ENCODE measurements at places on chromosomes 3 and 15. TPM values are rescaled to one million over a fixed set of nuclear protein-coding genes. Genes with fewer than 3 reads are reported as not detected.

GRCh38 chr3:36416599-36416998 is 36.3 kb downstream of the STAC start:
- DNase-seq = no peak

Gene EOMES
- 0.76 TPM for total RNA-seq

Gene P2RY14
- total RNA-seq = not detected

GRCh38 chr15:66110864-66111263 is 142.7 kb downstream of the MEGF11 start:
- DNase-seq = no peak

Gene CATSPER2
- total RNA-seq = 2.5 TPM

GRCh38 chr3:185961675-185962232 is 23.9 kb upstream of the TRA2B start:
- DNase-seq = no peak

GRCh38 chr3:47108546-47108945 is 55.4 kb downstream of the SETD2 start:
- DNase-seq = no peak

DNA sequence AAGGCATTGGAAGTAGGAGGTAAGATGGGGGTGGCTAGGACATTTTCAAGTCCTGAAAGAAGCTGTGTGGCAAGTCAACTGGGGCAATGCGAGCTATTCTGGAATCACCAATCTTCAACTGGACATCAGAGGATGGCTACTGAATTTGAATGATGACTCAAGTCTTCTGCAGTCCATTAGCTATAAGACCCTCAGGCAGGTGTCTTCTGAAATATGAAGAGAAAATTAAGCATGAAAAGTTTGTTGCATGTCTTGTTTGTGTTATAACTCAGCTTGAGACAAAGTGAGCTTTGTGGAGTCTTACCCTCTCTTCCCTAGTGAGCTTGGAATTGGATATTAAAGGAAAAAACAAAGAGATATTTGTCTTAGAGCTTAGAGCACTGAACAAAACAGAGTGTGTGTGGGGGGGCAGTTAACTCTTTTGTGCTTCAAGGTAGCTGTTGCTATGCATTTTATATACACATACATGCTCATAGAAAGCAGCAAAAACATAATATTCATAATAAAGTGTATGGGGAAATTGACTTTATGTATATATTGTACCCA is 979.1 kb downstream of the MCTP2 start:
- DNase-seq = no peak

Gene CRBN
- 23.2 TPM for total RNA-seq

DNA sequence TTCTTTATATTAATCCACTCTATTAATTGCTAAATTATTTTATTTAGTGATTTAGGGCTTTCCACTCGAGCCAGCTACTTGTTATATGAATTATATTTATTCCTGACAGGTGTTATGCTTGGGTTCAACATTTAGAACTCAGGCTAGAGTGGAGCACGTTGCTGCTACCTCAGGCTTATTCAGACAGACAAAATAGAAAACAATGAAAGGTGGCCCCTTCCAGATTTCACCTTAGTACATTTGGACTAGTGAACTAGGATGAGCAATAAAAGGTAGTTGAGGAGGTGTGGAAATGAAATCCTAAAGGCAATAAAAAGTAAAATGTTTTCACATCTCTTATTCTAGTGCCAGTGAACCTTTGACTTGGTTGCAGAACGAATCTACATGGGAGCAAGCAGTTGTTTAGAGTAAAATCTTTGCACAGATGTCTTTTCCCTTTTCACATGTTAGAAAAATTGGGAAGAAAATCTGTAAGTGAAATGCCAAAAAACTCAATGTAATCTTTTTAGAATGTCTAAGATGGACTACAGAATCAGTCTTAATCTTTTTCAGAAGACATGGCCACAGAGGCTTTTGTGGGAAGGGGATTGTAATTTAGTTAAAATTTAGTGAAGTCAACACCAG is 63.8 kb downstream of the AKAP13 start:
- DNase-seq = no peak

- no peak for DNase-seq
Observed at GRCh38 chr15:57736591-57736990, 30.1 kb downstream of the POLR2M start.

Gene MYO5A
- 33.3 TPM for total RNA-seq

DNA sequence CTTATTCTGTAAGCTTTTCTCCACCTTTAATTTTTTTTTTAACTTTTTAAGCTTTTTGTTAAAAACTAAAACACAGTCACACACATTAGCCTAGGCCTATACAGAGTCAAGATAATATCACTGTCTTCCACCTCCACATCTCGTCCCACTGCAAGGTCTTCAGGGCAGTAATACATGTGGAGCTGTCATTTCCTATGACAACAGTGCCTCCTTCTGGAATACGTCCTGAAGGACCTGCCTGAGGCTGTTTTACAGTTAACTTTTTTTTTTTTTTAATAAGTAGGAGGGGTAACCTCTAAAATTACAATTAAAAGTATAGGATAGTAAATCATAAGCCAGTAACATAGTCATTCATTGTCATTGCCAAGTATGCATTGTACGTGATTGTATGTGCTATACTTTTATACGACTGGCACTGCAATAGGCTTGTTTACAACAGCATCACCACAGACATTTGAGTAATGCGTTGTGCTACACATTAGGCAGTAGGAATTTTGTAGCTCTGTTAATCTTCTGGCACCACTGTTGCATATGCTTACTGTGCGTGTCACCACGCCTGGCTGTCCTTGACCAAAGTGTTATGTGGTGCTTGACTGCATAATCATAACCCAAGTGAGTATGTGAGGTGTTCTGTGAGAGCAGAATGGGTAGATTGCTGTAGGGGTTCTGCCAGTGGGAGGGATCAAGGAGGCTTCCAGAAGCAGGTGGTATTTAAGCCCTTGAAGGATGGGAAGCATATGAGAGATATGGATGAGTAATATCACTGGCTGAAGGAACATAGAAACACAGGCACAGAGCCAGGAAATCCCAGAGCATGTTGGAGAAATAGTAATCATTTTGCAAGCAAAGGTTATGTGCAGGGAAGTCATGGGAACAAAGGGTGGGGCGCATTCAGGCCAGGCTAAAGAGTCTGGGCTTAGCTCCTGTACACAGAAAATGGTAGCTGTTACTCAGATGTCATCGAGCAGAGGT is 18.3 kb downstream of the FBXO22 start:
- DNase-seq = peak; percentile 28

Gene BTBD1
- total RNA-seq = 34.2 TPM

DNA sequence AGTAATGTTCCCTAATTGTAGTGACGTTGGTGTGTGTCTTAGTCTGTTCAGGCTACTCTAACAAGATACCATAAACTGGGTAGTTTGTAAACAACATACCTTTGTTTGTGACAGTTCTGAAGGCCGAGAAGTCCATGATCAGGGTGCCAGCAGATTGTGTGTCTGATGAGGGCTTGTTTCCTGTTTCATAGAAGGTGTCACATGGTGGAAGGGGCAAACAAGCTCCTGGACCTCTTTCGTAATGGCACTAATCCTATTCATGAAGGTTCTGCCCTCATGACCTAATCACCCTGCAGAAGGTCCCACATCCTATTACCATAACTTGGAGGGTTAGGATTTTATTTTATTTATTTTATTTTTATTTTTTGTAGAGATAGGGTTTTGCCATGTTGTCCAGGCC is 11.1 kb downstream of the ATXN7 start:
- no peak for DNase-seq

- no peak for DNase-seq
Observed at GRCh38 chr15:87287156-87287555, 969.4 kb downstream of the NTRK3 start.

Gene PARL
- 74.3 TPM for total RNA-seq

GRCh38 chr15:99621767-99622166 is 56.0 kb downstream of the MEF2A start:
- DNase-seq = no peak

- no peak for DNase-seq
Observed at GRCh38 chr3:188937389-188937788, 234.4 kb upstream of the TPRG1 start.

GRCh38 chr3:48595526-48596121 is 495 bp upstream of the COL7A1 start:
- peak; percentile 35 for DNase-seq

DNA sequence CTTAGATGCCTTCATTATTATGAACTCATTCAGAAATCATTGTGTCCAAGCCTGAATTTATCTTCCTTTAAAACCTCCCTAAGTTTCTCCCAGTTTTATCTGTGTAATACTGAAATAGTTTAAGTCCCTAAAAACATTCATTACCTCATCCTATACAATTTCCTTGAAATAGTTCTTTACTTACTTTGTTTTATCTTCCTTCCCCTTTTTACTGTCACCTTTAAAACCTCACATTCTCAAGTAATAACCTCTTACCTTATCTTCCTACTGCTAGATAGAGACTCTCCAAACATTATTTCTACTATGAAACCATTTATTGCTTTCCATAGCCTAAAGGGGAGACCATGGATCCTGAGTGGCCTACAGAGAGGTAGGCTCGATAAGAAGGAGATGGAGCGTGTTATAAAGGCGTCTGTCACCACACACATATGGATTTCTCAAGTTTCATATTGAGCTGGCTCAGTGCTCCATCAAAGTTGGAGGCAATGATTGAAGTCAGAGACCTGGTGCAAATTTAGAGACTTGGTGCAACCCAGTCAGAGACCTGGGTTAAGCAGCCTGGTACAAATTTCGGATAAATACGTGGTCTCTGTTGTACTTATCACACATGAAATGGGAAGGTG is 140.4 kb downstream of the NFKBIZ start:
- no peak for DNase-seq

- no peak for DNase-seq
Observed at GRCh38 chr15:99058421-99058870, 46.4 kb upstream of the SYNM start.

- DNase-seq = no peak
Observed at GRCh38 chr15:92062505-92062904, 209.0 kb downstream of the SLCO3A1 start.

Gene CCDC54
- total RNA-seq = not detected

GRCh38 chr3:173725507-173725906 is 328.0 kb downstream of the NLGN1 start:
- no peak for DNase-seq

- no peak for DNase-seq
Observed at GRCh38 chr15:60890375-60891230, 338.5 kb downstream of the RORA start.

- no peak for DNase-seq
Observed at GRCh38 chr3:37559461-37559860, 302.2 kb upstream of the CTDSPL start.

DNA sequence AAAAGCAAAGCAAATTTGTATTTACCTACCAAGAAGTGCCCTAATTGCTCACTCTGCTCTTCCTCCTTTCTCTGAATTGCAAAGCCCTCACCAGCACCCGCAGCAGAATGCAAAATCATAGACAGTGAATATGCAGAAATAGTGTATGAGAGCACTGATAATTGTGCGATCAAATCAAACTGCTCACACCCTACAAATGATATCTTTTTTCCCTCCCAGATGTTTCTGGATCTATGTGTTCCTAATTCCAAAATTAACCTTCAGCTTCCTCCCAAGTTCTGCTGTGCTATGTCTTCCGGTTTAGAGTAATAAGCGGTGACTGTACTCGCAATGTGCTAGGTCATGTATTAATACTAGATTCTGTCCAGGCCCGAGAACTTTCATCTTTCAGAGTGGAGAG is 3.4 kb downstream of the GHSR start:
- no peak for DNase-seq

DNA sequence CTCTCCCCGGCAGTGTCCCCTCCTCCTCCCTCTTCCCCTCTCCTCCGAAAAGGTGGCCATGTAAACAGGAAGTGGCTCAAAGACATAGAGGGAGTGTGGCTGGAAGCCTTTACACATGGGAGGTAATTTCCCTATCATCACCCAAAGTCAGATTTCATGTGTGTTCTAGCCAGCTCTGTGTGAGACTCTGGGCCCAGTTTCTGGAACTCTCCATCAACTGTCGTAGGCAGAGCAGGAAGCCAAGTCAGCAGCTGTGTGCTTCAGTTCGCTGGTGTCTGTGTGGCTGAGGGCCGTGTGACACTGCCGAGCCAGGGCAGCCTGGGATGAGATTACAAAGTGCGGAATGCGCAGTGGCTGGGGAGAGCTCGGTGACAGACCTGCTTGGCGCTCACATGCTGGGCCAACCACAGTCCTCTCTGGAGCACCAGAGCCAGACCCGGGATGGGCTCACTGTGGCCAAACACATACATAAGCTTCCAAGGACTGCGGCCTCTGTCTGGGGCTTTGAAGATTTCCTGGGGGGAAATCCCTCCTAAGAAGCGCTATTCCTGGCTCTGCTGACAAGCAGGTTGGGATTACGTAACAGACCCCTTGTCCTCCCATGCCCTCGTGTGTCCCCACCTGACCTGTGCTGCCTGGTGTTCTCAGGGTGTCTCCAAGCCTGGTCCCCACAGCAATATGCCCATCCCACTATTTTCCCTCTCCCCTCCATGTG is 50.7 kb downstream of the UMPS start:
- no peak for DNase-seq

- no peak for DNase-seq
Observed at GRCh38 chr3:101464235-101464634, 48.8 kb downstream of the SENP7 start.

DNA sequence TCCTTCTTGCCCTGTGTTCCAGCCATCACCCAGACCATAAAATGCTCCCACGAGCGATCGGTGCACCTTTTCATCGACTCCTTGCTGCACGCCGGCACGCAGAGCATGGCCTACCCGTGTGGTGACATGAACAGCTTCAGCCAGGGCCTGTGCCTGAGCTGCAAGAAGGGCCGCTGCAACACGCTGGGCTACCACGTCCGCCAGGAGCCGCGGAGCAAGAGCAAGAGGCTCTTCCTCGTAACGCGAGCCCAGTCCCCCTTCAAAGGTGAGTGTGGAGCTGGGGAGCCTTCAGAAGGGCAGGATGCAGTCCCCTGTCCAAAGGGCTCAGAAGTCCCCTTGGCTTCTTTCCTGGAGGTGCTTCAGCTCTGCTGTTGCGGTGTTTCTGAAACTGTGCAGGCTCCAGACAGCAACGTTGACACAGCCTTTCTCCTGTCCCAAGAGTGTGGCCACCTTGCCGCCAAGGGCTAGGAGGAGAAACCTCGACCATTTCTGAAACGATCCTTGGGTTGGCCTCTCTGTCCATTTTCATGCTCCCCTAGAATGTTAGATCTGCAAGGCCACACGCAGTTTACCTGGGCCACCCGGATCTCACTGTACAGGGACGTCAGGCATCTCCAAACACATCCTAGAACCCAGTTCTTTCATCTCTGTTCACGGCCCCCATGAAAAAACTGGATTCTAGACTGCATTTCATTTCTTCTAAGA is 116.7 kb downstream of the LIPC start:
- no peak for DNase-seq

Gene RBM6
- total RNA-seq = 115 TPM

Gene ITGA11
- total RNA-seq = 0.60 TPM

GRCh38 chr15:89587955-89588354 is 12.7 kb downstream of the TICRR start:
- no peak for DNase-seq

DNA sequence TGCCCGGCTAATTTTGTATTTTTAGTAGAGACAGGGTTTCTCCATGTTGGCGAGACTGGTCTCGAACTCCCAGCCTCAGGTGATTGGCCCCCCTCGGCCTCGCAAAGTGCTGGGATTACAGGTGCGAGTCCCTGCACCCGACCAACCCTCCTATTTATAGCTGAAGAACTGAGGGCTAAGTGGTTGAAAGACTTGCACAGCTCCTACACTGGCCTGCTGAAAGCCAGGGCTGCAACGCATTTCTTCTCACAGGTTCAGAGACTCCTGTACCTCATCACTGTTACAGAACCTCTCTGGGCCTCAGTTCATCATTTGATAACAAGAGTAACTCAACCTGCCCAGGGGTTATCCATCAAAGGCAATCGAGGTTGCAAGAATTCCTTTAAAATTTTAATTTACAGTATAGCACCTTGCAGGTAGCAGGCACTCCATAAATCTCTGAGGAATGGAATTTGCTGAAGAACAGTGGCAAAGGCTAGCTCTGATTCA is 626.5 kb upstream of the TBL1XR1 start:
- DNase-seq = no peak

Gene MAP4
- total RNA-seq = 199 TPM
